ENCODE measurements at places on chromosomes 6 and 20. TPM values are rescaled to one million over a fixed set of nuclear protein-coding genes. Genes with fewer than 3 reads are reported as not detected.

PBOV1 gene
- not detected for total RNA-seq

KCNK15 gene
- total RNA-seq, result 0.17 TPM

TREM2 gene
- total RNA-seq, result not detected

LY6G6F gene
- total RNA-seq, result not detected

BCAS1 gene
- total RNA-seq, result 1.0 TPM

ZNF343 gene
- total RNA-seq, result 19.8 TPM

- no peak for DNase-seq
Measured at GRCh38 chr6:88631830-88632229, 331.6 kb downstream of the RNGTT start.

DNA sequence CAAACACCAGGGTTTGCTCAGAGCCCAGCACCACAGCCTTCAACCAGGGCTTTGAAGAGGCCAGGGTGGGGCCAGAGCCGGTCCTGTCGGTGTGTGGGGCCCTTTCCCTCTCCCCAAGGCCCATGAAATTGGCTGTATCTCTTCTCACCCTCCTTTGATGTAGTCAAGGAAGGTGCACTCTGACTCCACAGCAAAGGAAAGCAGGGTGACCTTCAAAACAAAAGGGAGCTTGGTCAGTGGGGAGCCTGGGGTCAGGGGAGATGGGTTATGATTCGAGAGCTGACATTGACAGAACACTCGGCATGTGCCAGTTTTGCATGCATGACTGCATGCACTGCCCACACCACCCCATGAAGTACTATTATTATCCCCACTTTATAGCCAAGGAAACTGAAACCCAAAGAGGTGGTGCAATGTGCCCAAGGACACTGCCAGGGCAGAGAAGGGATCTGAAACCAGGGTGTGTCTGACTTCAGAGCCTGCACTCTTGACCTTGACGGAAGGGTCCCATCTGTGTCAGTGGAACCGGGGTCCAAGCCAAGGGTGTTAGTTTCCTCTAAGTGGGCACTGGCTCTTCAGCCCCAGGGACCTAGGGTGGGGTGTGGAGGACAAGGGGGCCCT lies 55.4 kb downstream of the RAB44 start:
- peak; percentile 80 for DNase-seq

DNA sequence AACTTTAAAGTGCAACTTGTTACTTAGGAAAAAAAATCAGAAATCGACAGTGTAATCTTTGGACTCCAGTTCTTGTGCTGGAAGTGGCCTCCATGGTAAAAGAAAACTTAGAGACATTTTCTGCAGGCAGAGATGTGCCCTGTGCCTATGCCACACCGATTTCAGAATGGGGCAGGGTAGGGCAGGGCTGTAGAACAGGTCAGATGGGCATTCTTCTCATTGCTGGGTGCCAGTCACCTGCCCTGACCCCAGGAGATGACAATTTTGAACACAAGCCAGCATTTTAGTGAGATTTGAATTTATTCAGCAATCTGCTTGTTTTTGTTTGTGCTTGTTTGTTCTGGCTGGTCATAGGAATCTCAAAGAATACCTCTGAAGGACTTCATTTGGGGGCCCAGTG lies 63.3 kb downstream of the SASH1 start:
- DNase-seq, result no peak

DNA sequence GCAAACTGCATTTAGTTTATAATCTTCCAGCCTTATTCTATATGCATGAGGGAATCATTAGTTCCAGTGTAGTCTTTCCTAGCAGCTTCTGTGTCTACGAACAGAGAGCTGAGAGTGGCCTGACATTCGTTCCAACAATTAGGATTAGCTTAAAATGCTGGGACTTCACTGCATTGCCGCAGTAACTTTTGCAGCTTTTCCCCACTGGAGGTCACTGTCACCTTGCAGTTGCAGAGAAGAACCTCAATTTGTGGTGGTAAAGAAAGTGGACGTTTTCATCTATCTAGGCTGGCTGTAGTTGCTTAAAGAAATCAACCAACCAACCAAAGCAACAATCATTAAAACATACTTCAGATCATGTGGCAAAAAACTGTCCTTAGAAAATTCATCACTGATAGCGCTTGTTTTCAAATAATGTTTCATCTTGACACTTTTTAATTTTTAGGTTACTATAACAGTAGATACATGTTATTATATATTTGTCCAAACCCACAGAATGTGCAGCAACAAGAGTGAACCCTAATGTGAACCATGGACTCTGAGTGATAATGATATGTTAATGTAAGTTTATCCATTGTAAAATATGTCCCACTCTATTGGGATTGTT lies 12.2 kb downstream of the MYLK4 start:
- peak; percentile 62 for DNase-seq

DNA sequence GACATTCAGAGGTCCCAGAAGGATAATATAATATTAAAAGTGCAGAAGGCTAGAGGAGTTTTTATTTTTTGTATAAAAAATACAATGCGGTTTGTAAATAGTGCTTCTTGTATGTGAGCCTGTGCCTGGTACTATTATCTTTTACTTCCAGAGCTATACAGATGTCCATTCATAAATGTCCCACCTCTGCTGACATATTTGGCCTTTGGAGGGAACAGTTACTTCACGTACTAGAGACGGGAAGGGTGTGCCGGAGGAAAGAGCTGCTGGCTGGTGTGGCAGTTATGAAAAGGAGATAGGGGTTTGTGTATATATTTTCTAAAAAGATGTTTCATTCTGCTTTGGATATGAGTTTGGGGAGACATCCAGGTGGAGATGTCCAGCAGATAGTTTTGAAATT lies 8.8 kb downstream of the CD109 start:
- no peak for DNase-seq

GRCh38 chr20:30601974-30602373 lies 655.5 kb upstream of the DEFB115 start:
- no peak for DNase-seq

GRCh38 chr6:46781478-46782378 lies 11.5 kb upstream of the MEP1A start:
- peak; percentile 14 for DNase-seq

DNA sequence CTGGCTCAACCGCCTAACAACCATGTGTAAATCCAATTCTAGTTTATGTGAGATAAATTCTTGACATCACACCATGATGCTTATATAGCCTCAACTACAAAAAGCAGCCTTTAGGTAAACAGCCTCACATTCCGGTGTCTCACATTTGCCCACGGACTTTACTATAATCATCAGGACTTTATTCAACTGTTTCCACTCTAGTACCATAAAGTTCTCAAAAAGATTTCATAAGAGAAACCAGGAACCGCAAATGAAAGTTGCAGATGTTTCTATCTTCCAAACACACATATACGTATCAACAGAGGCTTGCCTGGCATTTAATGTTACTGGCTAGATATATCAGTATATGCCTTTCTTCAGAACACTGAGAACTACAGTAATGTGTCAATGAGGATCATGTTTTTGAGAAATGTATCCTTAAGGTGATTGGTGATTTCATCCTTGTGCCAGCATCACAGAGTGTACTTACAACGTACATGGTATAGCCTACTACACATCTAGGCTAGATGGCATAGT lies 80.0 kb downstream of the EPB41L2 start:
- DNase-seq, result no peak

DNA sequence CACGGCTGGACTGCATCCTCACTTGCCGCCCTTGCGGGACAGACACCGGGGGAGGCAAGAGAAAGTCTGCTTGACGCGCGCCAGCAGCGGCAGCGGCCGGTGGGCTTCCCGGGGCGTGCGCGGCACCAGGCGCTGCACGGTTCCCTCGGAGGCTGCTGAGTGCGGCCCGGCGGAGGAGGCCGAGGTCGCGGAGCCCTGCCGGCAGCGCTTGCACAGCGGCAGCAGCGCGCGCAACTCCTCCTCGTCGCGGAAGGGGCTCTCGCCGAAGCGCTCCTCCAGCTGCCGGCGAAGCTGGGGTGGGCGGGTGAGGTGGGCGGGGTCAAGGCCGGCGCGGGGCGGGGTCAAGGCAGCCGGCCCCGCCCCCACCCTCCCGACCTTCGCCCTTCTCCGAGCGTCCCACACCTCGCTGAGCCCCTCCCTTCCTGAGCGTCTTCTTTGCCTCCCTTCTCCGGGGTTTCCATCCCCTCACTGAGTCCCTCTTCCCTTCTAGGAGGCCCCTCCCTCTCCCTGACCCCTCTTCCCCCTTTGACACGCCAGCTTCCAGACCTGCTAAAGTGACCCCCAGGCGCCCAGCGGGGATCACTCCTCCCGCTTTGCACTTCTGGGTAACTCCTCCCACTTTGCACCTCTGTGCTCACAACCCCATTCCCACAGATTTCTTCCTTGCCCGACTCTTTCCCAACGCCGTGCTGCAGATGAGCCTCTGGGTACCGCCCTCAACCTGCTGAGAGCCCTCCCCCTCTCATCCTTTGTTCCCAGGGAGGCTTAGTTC lies 8.8 kb downstream of the DUSP15 start:
- DNase-seq, result peak; percentile 81

DNA sequence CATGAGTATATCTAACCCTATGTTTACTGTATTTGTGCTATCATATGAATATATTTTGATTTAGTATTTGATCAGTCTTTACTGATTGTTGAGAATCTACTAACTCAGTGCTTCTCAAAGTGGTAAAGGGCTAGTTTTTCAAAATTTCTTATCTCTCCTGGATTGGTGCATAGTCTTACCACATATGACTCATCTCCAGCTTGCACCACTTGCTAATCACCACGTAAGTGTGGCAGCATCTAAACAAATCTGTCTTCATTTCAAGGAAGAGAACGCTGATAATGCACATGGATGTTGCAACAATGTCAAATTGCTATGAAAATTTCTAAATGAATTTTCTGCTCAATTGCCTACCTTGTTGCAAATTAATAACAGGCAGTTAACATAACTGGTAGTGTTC lies 299.5 kb downstream of the PAX1 start:
- DNase-seq, result no peak

- DNase-seq, result no peak
Measured at GRCh38 chr6:3888153-3888957, 39.2 kb downstream of the FAM50B start.

DNA sequence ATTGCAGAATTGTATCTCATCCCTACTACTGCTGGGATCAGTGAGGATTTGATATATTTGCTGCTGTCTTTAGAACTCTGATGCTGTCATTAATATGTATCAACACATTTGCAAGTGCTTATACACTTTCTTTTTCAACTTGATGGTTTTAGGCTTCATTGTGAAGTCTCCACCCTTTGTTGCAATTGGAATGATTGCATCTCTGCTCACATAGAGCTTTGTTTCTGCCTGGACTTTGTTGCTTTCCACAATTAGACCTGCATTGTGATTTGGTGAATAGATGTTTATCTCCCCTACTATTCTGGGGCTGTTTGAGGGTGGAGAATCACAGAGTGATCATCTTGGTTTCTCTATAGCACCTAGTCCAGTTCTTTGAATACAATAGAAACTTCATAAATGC lies 666.7 kb downstream of the EPM2A start:
- no peak for DNase-seq

DNA sequence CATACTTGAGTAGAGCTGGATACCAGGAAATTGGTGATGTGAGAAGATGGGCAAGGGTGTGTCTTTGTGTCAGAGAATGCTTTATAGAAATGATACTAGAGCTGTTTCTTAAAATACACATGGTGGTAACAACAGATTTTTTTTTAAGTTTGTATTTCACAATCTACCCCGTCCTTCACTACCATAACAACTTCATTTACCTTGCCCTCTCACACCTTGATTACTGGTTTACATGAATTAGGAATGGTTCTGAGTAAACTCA lies 45.4 kb downstream of the RARS2 start:
- DNase-seq, result no peak

Measured in B cell (primary cell).